ENCODE measurements at places on chromosomes 13 and 19.

DNA sequence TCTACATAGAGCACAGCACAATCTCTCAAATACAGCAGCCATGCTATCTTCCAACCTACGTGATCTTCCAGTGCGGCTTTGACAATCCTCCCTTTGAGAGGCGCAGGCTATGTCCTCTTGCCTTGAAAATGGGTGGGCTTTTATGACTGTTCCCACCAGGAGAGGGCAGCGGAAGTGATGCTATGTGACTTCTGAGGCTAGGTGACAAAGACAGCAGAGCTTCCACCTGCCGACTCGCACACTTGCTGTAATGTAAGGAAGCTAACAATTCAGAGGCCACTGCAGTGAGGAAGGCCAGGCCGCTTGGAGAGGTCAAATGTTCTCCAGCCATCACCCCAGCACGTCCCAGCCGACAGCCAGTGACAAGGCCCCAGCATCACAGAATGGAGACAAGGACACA lies 65.8 kb downstream of the MRPL57 start:
- no peak for DNase-seq

DNA sequence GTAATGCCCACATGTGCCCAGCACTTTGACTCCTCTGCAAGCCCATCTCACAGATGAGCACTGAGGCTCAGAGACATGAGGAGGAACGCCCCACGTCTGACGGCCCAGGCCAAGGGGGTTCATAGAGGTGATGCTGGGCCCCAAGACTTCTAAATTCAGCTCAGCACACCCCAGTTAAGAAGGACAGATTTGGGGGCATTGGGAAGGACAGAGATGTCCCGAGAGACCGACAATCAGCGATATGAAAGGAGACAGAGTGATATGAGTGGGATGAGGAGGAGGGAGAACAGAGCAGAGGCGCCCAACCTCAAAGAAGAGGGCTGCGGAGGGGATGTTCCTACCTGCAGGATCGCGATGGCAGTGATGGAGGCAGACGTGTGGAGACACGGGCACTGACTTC lies at the start of gene CNFN:
CNFN (minus strand) TSS at position 399 of the 400 bp plus-strand sequence. CDS start 1,260 bp downstream, outside the sequence.
- no peak for DNase-seq

DNA sequence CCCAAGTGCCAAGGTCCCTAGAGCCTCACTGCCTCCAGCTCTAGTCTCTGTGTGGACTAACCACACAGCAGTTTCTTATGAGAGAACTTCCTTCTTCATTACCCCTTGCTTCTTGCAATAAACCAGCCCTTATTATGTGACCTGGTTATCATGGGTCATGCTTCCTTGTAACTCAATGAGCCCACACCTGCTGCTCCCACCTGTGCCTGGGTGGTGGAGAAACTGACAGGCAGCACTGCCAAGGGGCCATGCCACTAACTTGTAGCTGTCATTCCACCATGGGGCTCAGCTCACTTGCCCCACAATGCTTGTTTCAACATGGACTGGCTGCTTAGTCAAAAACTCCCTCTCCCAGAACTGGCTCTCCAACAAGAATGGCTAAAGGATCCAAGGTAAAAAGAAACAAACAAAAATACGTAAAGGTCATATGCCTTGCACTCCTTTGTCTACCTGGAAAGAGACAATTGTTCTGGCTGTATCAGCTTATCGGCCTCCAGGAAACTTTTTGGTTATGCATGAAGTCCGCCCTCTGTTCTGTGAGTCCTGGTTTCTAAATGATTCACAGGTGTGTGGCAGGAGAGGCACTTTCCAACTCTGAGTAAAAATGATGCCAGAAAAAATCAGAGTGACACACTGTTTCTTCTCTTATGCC lies 446.4 kb downstream of the COG6 start:
- no peak for DNase-seq

- no peak for DNase-seq
Measured at GRCh38 chr13:23697772-23698313, 127.6 kb downstream of the TNFRSF19 start.
